ENCODE measurements at places on chromosomes 12 and 14.
A peak's percentile ranks its signal among the peaks of the same experiment; 100 is the strongest.

DNA sequence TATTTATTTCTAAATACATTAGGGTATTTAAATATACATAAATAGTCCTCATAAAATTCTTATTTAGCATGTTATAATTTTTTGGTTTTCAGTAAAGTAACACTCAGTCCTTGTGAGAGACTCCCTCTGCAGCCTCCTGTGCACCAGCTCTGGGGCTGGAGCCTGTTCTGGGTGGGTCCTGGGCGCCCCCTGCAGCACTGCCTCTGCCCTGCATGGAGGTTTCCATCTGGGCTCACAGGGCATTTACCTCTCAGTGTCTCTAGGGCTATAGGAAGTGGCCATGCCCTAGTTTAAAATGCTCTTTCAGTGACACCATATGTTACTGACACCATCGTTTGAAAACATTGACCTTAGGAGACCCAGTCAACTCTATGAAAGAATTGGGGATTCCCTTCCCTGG, 1155.2 kb downstream of the TMEM121 start:
- DNase-seq = no peak

- DNase-seq = no peak
These were observed 121.5 kb downstream of the CALM1 start for GRCh38 chr14:90518069-90518940.

DNA sequence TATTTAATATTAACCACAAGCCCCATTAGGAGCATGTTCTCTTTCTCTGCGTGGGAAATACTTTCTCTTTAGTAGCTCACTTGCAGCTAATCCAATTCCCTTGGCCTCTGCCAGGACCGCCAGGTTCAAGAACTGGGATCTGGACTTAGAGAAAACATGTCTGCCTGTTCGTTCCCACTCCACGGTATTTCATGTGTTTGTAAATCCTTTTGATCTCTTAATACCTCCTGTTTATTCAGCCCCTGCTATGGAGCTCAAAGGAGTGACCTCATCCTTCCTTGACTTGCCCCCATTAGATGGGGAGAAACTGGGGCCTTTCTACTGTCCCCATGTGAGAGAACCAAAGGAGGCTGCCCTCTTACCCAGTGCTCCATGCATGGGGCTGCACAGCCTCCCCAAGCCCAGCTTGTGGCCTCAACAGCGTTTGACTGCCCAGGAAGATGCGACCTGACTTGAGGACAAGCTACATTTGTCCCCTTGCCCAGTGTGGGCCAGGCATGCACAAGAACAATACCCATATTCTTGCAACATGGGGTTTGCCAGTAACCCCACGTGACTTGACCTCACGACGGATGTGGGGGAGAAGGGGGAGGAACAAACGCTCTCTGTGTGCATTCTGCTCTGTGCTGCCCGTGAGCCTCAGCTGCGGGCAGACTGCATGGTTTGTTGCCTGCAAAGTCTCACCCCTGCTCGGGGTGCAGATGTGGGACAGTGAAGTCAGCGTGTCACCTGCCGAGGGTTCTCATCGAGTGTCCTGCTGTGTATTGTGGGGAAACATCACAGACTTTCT, 30.3 kb downstream of the CD9 start:
- DNase-seq = no peak

DNA sequence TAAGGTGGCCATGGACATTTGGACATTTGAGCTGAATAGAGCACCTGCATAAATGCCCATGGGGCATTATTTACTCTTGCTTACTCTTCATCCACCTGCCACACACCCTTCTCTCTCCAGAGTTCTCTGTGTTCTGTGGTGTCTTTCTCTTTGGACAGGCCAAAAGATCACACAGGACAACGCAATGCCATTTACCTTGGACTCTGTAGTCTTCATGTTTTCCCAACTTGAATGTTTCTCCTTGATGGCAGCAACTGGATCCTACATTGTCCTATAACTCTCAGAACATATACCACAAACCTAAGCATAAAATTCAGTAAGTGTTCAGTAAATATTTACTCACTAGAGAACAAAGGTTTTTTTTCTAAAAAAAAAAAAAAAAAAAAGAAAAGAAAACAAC, 41.7 kb upstream of the PTHLH start:
- DNase-seq = no peak

DNA sequence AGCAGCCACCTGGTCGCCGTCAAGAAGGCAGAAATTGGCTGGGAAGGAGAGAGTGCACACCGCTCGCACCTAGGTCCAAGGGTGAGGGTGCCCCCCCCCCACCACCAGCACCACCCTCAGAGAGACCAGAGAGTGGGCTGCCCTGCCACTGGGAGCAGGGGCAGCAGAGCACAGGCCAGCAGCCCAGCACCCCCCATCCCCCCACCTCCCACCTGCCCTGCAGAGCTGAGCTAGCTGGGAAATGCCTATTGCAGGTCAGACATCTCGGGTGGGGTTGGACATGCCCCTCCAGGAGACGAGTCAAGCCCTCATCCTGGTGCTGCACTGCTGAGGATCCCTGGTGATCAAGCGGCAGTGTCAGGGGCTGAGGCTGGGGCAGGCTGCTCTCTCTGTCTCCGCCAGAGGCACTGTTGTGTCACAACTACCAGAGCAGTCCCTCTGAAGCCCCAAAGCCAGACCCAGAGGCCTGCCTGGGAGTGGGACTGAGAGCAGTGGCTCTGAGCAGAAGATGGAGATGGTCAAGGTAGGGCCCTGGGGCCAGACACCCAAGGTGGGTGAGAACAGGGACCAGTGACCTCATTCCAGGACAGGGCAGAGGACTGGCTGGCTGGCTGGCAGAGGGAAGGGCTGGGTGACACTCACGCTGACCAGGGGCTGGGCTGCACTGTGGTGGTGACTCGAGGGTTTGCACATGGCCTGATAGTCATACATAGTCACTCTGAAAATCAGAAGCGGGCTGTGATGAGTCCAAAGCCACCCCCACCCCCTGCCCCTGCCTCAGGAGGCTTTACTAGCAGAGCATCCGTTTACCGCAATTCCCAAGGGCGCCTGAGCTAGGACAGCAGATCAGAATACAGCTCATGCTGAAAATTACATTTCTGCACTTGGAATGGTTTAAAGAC, 19.7 kb upstream of the LRTM2 start:
- peak; percentile 62 for DNase-seq

DNA sequence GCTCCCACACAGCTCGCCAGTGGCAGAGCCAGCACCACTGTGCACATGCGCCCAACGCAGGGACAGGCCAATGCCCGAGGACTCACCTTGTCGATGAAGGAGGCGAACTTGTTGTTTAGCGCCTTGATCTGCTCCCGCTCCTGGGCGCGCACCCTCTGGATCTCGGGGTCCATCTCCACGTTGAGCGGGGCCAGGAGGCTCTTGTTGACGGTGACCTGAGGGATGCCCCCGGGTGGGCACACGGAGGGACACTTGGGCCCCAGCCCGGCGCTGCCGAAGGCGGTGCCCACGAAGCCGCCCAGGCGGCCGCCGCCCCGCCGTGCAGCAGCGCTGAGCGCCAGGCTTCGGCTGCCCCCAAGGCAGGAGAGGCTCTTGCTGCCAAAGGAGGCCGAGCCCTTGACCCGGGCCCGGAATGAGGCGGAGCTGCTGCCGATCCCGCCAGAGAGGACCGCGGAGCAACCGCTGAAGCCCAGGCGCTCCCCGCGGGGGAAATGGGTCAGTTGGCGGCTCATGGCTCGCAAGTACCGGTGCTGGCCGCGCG, at the start of gene KRT72:
TSS of gene KRT72 (minus strand) at position 523 of the 541 bp plus-strand sequence. CDS start at position 512, 11 bp downstream.
- DNase-seq = no peak

- no peak for DNase-seq
These were observed 256.5 kb upstream of the NPAS3 start for GRCh38 chr14:32682214-32682613.

DNA sequence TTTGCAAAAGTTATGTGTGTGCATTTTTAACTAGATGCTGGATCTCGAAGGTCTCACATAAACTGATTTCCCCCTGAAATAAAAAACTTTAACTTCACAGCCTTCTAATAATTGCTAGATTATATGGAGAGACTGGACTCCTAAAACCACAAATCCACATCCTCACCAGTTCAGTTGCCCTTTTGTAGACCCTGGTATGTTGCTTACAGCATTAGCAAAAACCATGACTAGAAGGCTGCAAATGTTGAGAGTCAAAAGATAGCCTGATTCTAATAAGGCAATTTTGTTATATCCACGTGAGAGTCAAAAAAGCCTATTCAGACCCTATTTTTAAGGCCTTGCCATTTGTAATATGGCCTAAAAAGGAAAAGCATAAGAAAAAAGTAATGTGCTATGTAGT, 37.4 kb downstream of the RASSF8 start:
- no peak for DNase-seq

DNA sequence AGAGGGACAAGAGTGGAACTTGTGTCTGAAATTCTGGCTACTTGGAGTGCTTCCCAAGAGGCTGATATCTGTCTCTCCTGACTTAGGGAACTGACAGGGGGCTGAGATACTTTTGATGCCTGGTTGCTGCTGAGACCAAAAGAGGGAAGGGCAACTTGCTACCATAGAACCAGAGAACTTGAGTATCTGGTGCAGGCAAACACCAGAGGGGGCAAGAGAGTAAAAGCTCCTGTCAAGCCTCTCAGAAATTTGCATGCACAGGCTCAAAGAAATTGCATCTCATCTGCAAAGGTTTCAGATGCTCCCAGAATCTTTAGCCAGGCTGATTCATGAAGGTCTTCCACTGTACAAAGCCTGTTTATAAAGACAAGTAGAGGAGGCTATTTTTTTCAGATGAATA, 391.3 kb upstream of the FOXG1 start:
- peak; percentile 16 for DNase-seq

DNA sequence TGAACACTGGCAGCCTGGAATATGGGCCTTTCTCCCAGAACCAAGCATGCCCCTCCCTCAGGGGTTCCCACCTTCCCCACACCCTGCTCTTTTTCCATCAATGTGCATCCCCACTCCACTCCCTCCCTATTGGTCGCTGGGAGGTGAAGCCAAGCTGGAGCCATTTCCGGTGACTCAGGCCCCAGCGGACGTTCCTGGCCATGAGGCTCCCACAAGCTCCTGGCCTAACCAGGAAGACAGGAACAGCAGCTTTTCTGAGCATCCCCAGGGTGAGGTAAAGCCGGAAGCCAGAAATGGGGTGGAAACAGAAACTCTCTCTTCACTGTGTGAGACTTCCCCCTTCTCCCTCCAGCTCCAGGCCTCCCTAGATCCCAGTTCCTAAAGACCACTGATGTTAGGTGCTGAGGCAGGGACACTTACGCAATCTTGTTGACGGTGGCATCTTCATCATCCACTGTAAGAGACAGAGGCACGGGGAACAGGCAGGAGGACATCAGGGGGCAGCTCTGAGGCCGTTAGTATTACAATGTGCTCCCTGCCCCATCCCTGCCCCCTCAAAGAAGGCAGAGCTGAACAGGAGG, 5.1 kb downstream of the LMBR1L start:
- DNase-seq = no peak

GRCh38 chr12:91884230-91884629, 261.4 kb downstream of the BTG1 start:
- no peak for DNase-seq

- no peak for DNase-seq
These were observed 154.3 kb upstream of the CCND2 start for GRCh38 chr12:4119157-4119761.

DNA sequence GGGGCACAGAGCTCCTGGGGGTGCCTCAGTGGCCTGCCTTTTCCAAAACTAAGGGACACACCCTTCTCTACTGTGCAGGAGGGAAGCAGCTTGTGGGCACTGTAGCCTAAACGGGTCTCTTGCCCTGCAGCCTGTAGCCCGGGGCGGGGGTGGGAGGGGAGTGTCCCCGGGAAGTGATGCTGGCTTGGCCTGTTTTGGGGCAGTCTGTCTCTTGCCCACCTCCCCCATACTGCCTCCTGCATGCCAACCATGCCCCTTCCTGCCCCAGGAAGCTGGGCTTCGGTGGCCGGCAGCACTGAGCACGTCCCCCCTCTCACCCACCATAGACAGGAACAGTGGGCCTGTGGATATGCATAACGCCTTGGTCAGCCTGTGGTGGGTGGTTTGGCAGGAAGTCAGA, 43.4 kb downstream of the PRIMA1 start:
- DNase-seq = no peak

- DNase-seq = no peak
These were observed 20.5 kb upstream of the SLC5A8 start for GRCh38 chr12:101230547-101230946.

DNA sequence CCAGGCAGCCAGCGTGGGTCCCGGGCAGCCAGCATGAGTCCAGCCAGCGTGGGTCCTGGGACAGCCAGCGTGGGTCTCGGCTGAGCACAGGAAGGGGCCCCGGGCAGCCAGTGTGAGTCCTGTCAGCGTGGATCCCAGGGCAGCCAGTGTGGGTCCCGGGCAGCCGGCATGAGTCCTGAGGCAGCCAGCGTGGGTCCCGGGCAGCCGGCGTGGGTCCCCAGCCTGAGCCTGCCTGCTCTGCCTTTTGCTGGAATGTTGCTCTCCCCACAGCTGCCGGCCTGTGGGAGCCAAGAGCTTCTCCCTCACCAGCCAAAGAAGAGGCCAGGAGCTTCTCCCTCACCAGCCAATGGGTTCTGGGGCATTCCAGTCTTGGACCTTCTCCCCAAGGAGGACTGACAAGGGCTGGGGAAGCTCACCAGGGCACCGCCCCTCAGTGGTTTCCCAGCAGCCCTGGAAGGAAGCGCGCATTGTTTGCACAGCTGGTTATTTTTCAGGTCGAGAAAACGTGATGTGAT, 15.0 kb upstream of the RFLNA start:
- no peak for DNase-seq

DNA sequence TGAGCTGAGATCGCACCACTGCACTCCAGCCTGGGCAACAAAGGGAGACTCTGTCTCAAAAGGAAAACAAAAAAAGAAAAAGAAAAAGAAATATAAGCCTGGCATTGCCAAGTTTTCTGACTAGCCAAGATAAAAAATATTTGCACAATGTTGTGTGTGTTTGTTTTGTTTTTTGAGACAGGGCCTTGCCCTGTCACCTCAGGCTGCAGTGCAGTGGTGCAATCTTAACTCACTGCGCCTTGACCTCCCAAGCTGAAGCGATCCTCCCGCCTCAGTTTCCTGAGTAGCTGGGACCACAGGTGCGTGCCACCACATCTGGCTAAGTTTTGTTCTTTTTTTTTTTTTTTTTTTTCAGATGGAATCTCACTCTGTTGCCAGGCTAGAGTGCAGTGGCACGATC, 5.5 kb upstream of the C12orf43 start:
- DNase-seq = no peak

DNA sequence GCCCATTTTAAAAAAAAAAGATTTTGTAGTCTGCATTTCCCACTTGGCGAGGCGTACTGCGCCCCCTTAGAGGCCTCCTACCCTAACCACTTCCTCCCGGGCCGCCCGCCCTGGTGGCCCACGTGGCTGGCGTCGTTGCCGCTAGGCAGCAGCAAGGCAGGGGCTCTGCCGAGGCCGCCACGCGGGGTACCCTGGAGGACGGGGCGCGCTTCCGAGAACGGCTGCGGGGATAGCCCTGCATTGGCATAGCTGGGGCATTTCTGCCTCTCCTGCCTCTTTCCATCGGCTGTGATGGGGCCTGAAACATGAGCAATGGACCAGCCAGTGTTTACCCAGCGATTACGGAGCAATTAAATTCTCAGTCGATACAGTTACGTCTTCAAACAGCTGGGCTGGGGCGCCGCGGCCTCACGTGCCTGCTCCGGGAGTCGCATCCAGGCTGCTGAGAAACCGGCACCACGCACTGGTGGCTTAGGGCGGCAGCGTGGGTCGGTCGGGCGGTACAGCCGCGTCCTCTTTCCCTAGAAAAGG, 38.0 kb downstream of the IQSEC3 start:
- peak; percentile 46 for DNase-seq

- peak; percentile 14 for DNase-seq
These were observed 762 bp downstream of the PPP2R5E start for GRCh38 chr14:63542231-63542999.
